Upper lobe of right lung (tissue), 1 donor: ENCODE measurements at places on chromosomes 4 and X. TPM values are rescaled to one million over a fixed set of nuclear protein-coding genes. Genes with fewer than 3 reads are reported as not detected.

DNA sequence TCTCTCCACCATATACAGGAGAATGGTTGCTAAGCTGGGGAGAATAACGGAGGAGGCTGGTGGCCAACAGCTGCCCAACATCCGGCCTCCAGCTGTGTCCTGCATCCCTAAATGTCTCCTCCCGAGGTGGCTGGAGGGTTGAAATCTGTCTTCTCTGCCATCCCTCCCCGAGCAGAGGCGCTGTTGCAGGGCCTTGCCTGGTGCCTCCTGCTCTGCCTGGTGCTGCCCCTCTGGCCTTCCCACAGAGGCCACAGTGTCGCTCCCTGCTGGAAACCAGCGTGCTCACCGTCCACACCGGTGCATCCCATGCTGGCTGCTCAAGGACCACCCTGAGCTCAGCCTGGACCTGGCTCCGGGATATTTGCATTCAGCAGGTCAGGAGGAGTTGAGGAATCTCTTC is 115.2 kb downstream of the ENPP6 start:
- DNase-seq: no peak

- DNase-seq: no peak
These were observed 94.3 kb upstream of the FAM47B start for GRCh38 chrX:34848281-34848680.

- no peak for DNase-seq
These were observed 42.3 kb upstream of the LNX1 start for GRCh38 chr4:53633608-53634007.

- no peak for DNase-seq
These were observed 5.4 kb upstream of the ADGRA3 start for GRCh38 chr4:22521240-22521639.

GRCh38 chr4:168876106-168876505 is 133.9 kb downstream of the CBR4 start:
- DNase-seq: no peak

GRCh38 chr4:54077812-54078211 is 13.4 kb upstream of the CHIC2 start:
- DNase-seq: no peak

GRCh38 chr4:138320831-138321230 is 78.7 kb upstream of the SLC7A11 start:
- DNase-seq: no peak

DNA sequence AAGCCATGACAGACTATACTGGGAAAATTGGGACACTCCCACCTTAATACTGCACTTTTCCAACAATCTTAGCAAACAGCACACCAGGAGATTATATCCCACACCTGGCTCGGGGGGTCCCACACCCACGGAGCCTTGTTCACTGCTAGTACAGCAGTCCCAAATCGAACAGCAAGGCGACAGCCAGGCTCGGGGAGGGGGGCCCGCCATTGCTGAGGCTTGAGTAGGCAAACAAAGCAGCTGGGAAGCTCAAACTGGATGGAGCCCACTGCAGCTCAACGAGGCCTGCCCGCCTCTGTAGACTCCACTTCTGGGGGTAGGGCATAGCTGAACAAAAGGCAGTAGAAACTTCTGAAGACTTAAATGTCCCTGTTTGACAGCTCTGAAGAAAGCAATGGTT is 118.3 kb downstream of the MAGEB5 start:
- DNase-seq: no peak

- no peak for DNase-seq
These were observed 117.5 kb downstream of the PCDH18 start for GRCh38 chr4:137414802-137415201.

- no peak for DNase-seq
These were observed 237.0 kb downstream of the IDS start for GRCh38 chrX:149267878-149268813.

The TRIML2 gene
- not detected for total RNA-seq

The LRCH2 gene
- 7.1 TPM for total RNA-seq

The SASH3 gene
- total RNA-seq: 41.2 TPM

The SERTM2 gene
- total RNA-seq: 1.6 TPM

The CD38 gene
- total RNA-seq: 2.4 TPM

The YY2 gene
- total RNA-seq: 1.5 TPM

The RADX gene
- total RNA-seq: 2.4 TPM

The TCP11X2 gene
- total RNA-seq: not detected
